ENCODE measurements at places on chromosomes 7 and 10.

GRCh38 chr10:64765498-64765897 lies 1244.3 kb downstream of the REEP3 start:
- no peak for DNase-seq

DNA sequence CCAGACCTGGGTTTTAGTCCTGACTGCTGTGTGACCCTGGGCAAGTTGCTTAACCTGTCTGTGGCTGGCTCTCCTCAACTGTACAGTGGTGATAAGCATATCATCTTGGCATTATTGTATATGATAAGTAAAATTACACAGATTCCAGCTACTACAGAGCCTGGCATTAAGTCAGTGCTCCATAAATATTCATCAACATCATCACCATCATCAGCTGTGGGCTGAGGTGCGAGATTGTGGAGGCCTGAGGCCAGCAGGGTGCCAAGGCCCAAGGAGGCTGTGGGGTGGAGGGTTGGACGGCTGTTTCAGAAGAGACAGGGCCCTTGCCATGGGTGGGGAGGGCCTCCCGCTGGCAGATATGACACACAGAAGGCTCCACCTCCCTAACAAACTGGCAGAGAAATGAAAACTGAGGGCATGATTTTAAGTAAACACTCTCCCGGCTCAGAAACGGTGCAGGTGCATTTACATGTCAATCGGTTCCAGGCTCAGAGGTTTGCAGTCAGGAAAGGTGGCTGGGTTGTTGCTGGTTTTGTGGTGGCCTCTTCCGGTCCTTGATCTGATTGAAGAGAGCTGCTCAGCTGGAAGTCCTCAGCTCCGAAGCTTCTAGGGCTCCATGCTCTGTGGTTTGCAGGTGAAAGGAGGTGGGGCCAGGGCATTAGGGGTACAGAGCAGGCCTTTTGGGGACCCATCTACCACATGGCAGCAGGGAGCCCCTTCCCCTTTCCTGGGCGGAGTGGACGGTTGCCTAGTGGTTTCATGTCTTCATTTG lies 10.2 kb downstream of the CRYGN start:
- no peak for DNase-seq

- DNase-seq: no peak
Observed at GRCh38 chr10:17668435-17669184, 24.7 kb downstream of the STAM start.

DNA sequence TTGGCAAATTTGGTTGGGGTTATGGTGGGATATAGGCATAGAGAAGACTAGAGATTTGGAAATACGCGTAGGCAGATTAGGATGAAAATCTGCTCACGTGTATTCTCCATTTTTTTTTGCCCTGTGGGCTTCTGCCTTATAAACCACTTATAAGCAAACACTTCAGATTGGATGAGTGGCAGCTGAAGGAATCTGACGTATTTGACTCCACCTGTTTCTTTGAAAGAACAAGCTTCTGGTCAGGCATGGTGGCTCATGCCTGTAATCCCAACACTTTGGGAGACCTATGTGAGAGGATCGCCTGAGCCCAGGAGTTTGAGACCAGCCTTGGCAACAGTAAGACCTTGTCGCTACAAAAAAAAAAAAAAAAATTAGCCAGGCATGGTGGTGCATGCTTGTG lies 5.1 kb downstream of the STK31 start:
- DNase-seq: no peak

GRCh38 chr7:51090411-51090810 lies 226.2 kb downstream of the COBL start:
- no peak for DNase-seq

DNA sequence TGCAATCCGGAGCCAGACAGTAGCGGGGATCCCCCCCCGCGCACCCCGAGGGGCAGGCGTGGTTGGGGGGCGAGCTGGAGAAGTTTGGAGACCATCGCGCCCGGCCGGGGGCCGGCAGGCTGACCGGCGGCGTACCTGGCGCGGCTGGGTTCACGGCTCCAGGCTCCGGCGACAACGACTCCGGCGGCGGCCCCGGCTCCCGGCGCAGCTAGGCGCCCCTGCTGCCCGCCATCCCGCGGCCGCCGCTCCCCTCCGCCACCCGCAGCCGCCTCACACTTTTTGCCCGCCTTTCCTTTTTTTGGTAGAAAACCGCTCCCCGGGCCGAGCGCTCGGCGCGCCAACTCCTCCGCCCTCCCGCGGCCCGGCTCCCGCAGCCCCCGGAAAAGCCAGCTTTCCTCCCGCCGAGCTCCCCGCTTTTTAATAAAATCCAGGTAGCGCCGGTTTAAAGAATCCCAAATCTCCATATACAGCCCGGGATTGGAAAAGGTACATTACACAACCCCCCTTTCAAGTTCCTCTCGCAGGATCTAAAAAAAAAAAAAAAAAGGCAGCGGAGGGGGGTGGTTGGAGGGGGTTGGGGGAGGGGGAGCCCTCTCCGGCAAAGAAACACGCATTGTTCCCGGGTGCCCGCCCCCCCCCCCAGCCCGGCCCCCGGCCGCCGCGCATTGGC lies at the start of gene TNRC18:
TSS of gene TNRC18 (minus strand) at position 529 of the 670 bp plus-strand sequence. CDS start 2,588 bp downstream, outside the sequence.
- no peak for DNase-seq

All from activated CD4-positive, alpha-beta T cell treated with anti-CD3 and anti-CD28 coated beads, Interleukin-2, amount 50 U/mL, for 24 hours (primary cell).